MV-4-11 (cell line): ENCODE measurements at places on chromosomes 2 and 18.

GRCh38 chr2:207311316-207312005 is 145.7 kb upstream of the KLF7 start:
- DNase-seq, result peak; percentile 99

- DNase-seq, result no peak
Measured at GRCh38 chr2:74822771-74823566, 11.0 kb upstream of the HK2 start.

DNA sequence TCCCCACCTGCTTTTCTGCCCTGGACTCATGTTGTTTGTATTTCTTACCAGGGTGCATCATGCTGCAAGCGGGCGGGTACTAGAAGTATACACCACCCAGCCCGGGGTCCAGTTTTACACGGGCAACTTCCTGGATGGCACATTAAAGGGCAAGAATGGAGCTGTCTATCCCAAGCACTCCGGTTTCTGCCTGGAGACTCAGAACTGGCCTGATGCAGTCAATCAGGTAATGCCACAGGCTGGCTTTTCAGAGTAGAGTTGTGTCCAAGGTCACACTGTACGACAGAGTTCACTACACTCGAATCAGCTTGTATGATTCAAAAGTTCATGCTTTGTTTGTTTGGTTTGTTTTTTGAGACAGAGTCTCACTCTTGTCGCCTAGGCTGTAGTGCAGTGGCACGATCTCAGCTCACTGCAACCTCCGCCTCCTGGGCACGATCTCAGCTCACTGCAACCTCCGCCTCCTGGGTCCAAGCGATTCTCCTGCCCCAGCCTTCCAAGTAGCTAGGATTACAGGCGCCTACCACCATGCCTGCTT is 19.4 kb downstream of the SRSF7 start:
- DNase-seq, result no peak

DNA sequence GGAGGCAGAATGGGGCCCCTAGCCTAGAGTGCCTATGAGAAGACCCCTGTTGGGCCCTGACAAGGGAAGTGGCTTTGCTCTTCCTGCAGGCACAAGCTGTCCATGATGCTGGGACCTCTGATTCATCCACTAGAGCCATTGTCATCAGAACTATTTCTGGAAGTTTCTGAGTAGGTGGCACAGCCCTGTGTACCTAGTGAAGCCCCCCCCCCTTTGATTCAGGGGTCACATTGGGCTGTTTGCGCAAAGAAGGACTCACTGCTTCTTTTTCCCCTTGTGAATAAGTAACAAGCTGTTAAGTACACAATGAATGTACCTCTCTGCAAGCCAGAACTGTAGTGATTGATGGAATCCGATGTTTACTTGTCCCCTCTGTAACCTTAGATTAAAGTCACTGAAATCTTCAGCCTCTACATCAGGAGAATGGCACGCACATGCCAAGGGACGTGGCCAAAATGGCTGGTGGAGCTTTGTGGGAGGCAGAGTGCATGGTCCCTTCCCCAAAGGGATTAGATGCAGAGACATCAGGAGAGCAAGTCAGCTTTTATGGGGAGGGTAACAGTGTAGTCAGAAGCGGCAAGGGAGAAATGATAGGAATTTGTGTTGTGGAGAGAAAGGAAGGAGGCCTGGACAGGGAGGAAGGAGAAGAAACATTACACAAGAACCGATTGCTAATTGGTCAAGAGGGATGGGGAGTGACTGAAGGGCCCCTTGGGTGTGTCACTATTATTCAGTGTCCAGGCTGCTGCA is 267.6 kb upstream of the RAB12 start:
- DNase-seq, result no peak

- DNase-seq, result peak; percentile 87
Measured at GRCh38 chr2:38266382-38267061, 110.6 kb downstream of the ATL2 start.

- DNase-seq, result peak; percentile 61
Measured at GRCh38 chr2:179991344-179991743, 15.8 kb downstream of the CWC22 start.

DNA sequence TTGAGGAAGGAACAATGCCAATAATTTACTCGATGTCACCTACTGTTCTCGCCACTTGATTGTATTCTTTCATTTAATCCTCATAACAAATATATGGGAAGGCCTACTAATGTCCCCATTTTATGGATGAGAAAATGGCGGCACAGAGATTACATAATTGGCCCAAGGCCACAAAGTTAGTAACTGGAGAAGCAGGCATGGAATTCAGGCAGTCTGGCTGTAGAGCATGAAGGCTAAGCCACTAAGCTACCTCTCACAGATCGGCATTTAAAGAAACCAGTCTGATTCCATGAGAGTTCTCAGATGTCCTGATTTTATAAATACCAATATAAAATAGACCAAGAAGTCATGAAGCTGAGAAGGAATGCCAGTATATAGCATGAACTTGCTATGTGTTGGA is 121.8 kb upstream of the EPAS1 start:
- no peak for DNase-seq

- DNase-seq, result no peak
Measured at GRCh38 chr2:171008550-171009205, 79.6 kb downstream of the GORASP2 start.

GRCh38 chr2:168559187-168559586 is 103.1 kb downstream of the CERS6 start:
- no peak for DNase-seq

- no peak for DNase-seq
Measured at GRCh38 chr2:56654936-56655335, 471.1 kb downstream of the CCDC85A start.

DNA sequence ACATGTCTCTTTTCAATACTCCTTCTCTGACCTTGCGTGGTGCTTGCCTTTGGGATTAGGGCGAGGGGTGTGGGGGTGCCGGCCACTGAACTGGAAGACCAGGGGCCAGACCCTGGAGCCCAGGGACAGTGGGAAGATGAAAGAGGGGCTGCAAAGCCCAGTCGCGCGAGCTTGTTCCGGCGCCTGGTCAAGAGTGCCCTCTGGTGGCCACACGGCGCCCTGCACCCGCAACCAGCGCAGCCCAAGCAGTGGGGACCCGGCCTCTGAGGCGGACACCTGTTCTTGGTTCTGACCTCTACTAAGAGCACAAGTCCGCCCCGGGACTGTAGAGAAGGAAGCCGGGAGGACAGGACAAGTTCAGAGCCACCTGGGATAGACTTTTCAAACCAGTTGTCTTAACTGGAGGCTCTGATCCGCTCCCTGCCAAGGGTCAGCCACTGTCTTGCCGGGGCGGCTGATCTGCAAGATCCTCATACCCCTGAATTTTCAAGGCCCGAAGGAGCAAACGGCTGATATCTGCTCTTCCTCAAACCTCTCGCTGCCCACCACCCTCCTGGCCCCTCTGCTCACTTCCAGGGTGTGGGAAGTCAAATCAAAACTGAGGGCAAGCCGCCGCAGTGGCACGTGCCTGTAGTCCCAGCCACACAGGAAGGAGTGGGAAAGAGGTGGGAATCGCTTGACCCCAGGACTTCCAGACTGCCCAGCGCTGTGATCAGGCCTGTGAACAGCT is 14.9 kb upstream of the MSH6 start:
- DNase-seq, result no peak

- no peak for DNase-seq
Measured at GRCh38 chr2:16400127-16400623, 265.5 kb downstream of the CYRIA start.

DNA sequence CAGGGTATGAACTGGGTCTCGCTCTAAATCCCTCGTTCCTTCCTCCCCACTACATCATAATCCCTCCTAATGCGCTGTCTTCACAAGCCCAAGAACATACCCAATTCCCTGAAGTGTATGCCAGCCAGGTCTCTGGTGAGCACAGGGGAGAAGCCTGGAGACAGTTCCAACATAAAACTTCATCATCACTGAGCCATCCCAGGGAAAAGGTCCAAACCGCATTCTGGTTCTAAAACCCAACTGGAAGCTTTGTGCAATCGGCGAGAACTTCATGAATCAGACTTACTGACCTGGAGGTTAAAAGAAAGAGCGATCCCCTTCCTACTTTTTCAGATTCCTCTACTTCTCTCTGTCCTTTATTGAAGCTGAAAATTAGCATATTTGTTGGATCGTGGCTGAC is 132.7 kb downstream of the ALPK2 start:
- DNase-seq, result no peak

DNA sequence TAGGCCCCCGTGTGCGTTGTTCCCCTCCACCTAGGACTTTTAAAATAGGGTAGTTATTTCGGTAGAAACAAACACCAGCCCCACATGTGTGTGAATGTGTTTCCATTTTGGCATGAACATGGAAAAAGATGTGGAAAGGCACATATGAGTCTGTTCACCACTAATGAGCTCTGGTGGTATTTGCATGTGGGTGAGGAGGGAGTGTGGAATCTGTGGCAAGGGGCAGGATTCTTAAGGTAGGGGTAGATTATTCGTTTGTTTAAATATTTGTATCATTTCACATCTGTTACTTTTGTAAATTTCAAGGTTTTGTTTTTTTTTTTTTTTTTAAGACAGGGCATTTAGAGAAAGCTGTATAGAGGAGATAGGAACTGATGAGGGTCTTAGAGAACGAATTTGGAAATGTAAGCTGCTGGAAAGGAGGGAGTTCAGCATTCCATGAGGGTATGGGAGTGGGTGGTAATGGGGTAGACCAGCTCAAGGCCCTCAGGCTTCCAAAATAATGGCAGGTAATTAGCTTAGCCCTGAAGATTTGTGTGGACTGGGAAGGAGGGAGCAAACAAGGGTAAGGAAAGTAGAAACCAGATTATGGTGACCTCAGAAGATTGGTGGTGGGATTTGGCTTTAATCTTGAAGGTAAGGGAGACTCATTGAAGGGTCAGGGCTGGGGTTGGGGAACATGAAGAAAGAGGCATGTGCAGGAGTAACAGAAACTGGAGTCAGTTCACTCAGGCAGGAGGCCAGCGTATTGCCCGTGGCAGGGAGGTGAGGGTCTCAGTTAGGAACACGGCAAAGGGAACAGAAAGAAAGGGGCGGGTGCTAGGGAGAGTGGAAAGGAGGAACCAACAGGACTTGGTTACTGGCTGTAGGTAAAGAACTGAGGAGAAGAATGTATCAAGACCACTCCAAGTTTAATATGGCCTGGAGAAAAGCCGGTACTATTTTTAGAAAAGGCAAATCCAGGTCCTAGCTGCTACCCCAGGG is 123.6 kb downstream of the PLB1 start:
- peak; percentile 10 for DNase-seq
